ENCODE measurements at places on chromosomes 13 and 19. TPM values are rescaled to one million over a fixed set of nuclear protein-coding genes. Genes with fewer than 3 reads are reported as not detected.

ZIC2 gene
- not detected for total RNA-seq

DNA sequence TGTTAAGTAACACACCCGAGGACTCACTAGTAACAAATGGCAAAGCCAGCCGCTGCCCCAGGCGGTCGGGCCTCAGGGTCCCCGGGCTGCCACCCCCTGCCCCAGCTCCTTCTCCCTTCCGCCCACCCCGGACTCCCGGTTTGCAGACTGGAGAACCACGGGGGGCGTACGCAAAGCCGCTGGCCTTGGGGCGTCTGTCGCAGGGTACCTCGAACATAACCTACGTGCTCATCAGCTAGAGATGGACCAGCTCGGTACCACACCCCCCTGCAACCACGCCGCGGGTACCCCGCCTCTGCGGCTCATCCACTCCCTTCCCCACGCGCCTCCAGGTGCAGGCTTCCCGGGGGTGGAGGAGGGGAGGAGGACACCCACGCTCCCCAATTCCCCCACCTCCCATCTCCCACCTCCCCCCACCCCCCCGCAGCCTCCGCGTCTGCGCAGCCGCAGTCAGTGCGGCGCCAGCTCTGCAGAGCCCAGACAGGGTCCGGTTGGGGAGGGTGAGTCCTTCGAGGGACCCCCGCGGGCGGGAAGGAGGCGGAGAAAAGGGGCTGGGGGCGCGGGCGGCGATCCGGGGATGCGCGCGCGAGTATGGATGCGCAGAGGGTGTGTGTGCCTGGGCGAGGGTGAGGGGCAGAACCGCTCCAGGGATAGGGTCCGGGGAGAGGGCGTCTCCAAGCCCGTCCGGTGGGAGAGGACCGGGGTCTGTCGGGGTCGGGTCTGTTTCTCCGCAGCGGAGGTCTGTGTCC, at the start of gene SMIM17:
Gene SMIM17 (plus strand): TSS at position 449 of the 749 bp plus-strand sequence. CDS start 2,509 bp downstream, outside the sequence.
- no peak for DNase-seq

POU2F2 gene
- total RNA-seq: 1.2 TPM

APOC4 gene
- not detected for total RNA-seq

KASH5 gene
- not detected for total RNA-seq

DNA sequence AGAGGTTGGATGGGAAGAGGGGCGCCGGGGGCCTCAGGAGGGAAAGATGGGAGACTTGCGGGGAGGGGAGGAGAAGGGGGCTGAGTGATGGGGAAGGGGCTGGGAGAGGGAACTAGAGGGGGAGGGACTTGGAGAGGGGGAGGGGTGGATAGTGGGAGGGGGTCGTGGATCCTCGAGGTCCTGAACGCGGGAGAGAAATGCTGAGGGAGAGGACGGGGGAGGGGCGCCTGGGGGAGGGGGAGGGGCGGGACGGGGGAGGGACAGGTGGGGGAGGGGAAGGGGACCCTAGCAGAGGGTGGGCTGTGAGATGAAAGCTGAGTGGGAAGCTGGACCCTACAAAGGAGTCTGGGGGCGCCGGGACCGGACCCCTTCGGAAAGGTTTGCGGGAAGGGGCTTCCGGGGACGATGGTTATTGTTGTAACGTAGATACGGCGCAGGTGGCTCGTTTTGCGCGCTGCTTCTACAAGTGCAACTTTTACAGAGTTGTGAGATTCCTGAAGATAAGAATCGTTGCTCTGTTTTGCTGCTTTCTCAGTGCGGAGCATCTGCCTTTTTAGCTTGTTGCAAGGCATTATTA, 418 bp downstream of the ZNF444 start:
- no peak for DNase-seq
